Fibroblast of skin of left biceps (primary cell): ENCODE measurements at places on chromosomes 11 and 22.
A peak's percentile ranks its signal among the peaks of the same experiment; 100 is the strongest.

- DNase-seq, result no peak
These were observed 81.7 kb downstream of the MPPED2 start for GRCh38 chr11:30504468-30504867.

DNA sequence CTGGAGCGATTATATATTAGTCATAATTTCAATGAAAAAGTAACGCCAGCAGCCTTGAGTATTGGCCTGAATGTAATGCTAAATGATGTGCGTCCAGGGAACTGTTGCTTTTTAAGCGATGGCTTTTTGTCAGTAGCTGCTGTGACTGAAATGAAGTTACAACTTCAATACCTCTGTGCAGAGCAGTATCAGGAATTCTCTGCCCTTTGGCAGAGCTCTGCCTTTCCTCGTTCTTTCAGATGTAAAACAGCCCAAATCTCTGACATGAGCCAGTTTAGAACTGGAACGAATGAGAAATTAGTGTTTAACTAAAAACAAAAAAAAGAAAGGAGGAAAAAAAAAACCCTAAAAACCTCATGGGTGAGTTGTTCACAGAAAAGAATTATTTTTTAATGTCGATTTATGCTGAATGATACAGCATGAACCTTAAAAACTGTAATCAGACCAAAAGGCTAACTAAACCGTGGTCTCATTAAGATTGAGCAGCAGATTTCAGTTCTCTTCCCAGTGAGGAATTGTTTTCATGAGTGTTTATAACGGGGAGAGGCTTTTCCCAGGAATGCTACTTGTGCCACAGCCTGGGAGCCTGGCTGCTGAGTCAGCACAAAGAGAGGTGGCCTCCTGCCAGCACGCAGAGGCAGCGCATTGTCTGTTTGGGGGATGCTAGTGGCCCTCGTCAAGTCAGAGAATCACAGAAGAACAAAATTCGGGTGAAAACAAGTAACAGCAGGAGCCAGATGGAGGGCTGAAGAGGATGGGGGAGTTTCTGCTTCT is 146.2 kb upstream of the RASSF10 start:
- peak; percentile 79 for DNase-seq

- DNase-seq, result no peak
These were observed 7.8 kb upstream of the MS4A1 start for GRCh38 chr11:60447846-60448245.

GRCh38 chr11:67439321-67440228 is 2.1 kb upstream of the PTPRCAP start:
- no peak for DNase-seq

- no peak for DNase-seq
These were observed 1.2 kb downstream of the CAPRIN1 start for GRCh38 chr11:34052608-34053160.
